Activated naive CD4-positive, alpha-beta T cell treated with anti-CD3 and anti-CD28 coated beads, Interleukin-2, amount 50 U/mL, for 16 hours (primary cell): ENCODE measurements at places on chromosomes 7 and 10.

DNA sequence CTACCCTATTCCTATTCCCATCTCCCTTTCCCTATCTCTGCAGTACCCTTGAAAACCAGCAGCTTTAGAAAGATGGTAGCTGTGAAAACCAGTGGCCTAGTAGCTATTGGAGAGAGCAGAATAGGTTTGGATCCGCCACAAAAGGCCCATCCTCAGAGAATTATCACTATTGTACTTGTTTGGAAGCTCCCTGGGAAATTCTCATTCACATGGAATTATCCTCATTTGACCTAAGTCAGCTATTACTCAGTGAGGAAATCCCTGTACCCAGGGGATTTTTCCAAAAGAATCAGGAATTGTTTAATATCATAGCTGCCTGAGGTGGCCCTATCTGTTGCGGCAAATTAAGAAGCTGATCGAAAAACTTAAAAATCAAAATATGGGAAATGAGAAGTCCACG, 51.6 kb downstream of the DGKI start:
- DNase-seq = no peak

- no peak for DNase-seq
Measured at GRCh38 chr10:102738692-102739121, 5.0 kb upstream of the WBP1L start.

DNA sequence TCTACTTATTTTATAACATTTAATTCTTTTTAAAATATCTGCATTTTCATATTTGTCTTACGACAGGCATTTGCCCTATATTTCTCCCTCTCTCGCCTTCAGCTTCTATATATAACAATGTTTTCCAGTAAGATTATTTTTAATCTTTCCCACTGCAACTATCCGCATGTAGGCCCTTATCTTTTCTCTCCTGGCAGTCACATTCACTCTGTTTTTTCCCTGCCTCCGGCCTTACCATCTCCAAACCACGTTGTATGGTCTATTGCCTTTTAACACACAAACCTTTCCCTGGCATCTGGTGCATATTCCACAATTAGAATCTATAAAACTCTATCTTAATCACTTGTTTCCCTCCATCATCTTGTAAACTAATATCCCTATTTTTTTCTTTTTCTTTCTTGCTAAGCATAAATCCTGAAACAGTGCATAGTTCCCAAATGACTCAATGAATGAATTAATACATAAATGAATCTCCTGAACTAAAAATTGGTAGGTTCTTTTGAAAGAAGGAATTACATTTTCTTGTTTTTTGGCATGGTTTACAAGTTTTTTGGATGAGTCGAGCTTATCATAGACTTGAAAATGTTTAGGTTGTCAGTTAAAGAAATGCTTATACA, 173.2 kb downstream of the SEMA3A start:
- DNase-seq = no peak

DNA sequence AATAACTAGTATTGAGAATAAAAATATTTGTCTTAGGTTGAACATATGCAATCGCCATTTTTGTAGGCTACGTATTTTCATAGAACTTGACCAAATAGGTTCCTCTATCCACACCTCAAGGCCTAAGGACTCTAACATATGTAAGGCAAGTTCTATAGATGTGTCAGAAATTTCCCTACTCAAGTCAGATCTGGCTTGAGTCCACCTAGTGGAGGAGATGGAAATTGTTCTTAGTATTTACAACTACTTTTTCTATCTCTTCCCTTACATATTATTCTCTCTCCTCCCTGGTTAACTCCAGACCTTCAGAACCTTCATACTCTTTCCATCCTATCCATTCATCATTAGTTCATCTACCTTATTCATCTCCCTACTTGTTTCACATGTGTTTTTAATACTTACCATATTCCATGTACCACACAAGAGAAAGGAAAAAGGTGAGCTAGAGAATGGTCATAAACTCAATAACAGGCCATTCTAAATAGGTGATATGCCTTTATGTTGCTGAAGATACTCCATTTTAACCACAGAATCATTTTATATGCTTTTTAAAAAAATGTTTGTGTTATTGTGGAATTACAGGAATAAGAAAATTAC, 174.5 kb upstream of the HDAC9 start:
- DNase-seq = no peak
